ENCODE measurements at places on chromosomes 1 and 21.

DNA sequence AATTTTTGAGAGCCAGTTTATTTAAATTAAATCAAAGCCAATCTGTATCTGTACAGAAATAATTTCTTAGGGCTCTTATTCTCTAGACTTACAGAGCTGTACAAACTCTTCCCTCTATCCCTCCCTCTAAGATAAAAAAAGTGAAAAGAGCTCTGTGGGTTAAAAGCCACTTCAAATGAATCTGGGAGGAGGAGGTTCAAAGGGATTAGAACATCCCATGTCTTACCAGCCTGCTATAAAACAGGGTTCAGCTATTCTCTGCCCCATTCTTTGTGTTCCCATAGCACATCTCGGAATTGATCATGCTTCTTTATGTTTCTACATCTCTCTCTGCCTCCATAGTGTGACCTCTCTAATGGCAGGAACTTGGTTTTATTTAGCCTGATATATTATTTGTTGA lies 19.4 kb downstream of the KIAA0319L start:
- no peak for DNase-seq

DNA sequence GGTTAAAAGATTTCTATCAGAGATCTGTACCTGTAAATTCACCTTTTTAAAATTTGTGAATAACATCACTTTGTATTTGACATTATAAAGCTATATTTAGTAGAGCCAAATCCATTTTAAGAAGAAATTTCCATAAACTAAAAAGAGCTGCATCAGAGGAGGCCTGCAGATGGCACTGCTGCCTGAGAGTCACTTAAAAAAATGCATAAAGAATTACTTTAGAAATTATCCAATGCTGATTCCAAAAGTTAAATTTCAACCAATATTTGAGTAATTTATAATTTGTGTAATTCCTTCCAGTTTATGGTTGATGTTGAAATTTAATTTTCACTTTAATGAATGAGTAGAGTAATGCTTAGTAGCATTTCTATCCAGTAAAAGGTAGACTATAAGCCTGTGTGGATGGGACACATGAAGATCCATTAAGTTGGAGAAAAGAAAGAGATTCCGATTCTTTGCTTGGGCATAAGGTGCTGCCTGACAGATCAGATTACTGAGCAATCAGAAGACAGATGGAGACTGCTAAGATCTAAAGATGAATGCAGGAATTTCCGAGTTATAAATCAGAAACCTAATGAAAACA lies 20.7 kb upstream of the RPE65 start:
- DNase-seq: no peak

DNA sequence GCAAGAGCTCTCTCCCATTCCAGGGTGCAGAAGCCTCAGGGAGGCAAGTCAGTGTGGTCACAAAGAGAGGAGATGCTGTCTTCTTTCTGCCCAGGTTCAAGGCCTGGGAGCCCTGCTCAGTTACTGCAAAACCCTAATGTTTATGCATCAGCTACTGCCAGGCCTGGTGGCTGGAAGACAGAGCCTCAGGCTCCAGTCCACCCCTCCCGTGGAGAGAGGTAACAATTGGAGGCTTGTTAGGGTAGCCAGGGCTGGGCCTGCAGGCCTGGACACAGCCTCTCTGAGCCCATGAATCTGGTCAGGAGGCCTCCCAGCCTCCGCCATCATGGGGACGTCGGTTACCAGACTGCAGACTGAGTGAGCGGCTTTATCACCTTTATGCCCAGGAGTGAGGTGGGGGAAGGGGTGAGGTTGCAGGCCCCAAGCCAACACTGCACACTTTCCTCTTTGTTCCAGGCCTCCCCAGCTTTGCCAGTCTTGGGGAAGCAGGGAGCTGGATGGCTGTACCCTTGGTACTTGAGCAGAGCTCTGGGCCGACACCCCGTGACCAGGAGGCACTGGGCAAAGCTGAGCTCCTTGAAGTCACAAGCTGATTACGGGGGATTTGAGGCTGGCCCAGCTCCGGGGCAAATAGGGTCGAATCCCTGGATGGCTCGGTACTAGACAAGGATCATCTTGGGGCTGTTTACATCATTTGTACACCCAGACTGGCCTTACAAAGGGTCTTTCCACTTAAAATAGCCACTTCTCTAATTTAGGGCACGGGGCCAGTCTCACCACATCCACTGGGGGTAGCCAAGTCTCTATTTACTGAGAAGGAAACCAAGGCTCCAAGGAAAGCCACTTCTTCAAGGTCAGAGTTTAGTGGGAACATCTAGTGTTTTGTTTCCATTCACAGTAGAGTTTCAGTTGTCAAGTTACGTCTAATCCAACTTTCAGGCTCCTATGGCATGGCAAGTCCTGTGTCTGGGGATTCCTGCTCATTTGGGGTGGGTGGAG lies 5.2 kb downstream of the SLC2A1 start:
- DNase-seq: no peak

- DNase-seq: peak; percentile 27
Measured at GRCh38 chr1:176897350-176898236, 266.9 kb downstream of the ASTN1 start.

DNA sequence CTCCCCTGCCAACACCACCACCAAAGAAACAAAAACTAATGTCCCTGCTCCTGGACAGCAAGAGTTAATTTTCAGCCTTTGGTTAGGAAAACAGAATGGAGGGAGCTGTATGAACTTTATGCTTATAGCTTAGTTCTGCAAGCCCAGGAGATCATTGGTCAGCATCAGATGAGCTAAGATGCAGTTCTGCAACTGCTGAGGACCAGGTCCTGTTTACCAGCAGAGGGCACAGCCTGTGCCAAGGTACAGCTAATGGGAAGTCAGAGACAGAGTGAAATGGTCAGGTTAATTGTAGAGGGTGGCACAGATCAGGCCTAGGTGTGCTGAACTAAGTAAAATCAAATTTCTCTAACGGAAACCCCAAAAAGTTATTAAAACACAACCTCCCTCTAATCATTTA lies 161.3 kb downstream of the ROR1 start:
- DNase-seq: no peak

GRCh38 chr21:14869984-14870852 lies 194.6 kb downstream of the NRIP1 start:
- DNase-seq: no peak

GRCh38 chr1:239128541-239128940 lies 257.8 kb upstream of the CHRM3 start:
- DNase-seq: no peak

DNA sequence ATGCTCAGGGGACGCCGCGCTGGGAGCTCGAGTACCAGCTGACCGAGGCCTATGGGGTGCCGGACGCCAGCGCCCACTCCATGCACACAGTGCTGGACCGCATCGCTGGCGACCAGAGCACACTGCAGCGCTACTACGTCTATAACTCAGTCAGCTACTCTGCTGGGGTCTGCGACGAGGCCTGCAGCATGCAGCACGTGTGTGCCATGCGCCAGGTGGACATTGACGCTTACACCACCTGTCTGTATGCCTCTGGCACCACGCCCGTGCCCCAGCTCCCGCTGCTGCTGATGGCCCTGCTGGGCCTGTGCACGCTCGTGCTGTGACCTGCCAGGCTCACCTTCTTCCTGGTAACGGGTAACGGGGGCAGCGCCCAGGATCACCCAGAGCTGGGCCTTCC lies 1.3 kb upstream of the XKR8 start:
- DNase-seq: no peak

DNA sequence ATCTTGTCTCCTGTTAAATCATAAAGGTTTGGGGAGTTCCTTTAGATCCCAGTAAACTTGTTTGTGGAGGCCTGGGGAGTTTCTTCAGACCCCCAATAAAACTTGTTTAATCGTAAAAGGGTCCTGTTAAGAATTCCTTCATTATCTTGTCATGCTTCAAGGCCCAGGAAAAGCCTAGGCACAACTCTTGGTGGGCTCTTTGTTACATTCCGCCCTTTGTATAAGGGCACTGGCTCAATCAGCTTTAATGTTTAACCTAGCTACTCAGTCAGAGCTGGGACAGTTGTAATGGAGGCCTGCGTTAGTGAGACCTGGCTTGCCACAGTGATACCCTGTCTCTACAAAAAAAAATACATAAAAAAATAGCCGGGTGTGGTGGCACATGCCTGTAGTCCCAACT lies 77.2 kb downstream of the MPZL1 start:
- DNase-seq: no peak
